Stimulated activated CD4-positive, alpha-beta T cell treated with anti-CD3 and anti-CD28 coated beads, Interleukin-15, amount 100 ng/mL, for 1 hour (primary cell): ENCODE measurements at places on chromosomes 6 and 20.

- DNase-seq, result no peak
These were observed 4.5 kb downstream of the TMEM14A start for GRCh38 chr6:52675372-52675771.

- DNase-seq, result no peak
These were observed 76.5 kb downstream of the EFHC1 start for GRCh38 chr6:52496631-52497030.

DNA sequence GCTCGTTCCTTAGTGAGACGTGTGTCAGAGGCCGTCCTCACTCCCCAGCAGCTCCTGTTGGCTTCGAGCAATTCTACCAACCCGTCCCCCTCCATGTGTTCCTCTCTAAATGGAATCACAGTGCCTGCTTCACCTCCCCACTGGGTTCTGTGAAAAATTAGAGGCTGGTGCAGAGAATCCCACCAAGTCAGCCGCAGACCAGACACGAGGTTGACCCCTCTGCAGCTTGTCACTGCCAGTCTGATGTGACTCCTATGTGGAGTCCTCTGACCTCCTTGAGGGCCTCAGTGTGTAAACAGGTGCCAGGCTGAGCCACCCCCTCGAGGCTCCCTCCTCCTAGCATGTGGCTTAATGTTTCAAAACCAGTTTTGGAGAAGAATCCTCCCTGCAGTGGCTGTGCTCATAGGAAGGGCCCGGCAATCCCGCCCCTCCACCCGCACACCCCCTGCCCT lies 12.6 kb upstream of the IRF4 start:
- no peak for DNase-seq

GRCh38 chr20:62959998-62960436 lies 7.5 kb downstream of the SLC17A9 start:
- no peak for DNase-seq

GRCh38 chr6:168608113-168608400 lies 167.1 kb downstream of the SMOC2 start:
- no peak for DNase-seq
